NCI-H526 treated with DMSO at 0.1 percent for 48 hours (cell line): ENCODE measurements at places on chromosomes 1 and 21.

DNA sequence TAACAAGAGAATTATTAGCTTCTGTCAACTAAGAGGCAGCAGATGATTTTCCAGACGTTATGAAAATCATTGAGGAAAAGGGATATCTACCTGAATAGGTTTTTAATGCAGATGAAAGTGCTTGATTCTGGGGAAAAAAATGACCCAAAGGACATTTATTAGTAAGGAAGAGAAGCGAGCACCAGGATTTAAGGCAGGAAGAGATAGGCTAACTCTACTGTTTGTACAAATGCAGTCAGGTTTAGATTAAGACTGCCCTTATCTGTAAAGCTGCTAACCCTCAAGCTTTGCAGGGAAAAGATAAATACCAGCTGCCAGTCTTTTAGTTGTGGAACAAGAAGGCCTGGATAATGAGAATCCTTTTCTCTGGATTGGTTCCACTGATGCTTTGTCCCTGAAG, 33.0 kb upstream of the LRIG2 start:
- DNase-seq: no peak

DNA sequence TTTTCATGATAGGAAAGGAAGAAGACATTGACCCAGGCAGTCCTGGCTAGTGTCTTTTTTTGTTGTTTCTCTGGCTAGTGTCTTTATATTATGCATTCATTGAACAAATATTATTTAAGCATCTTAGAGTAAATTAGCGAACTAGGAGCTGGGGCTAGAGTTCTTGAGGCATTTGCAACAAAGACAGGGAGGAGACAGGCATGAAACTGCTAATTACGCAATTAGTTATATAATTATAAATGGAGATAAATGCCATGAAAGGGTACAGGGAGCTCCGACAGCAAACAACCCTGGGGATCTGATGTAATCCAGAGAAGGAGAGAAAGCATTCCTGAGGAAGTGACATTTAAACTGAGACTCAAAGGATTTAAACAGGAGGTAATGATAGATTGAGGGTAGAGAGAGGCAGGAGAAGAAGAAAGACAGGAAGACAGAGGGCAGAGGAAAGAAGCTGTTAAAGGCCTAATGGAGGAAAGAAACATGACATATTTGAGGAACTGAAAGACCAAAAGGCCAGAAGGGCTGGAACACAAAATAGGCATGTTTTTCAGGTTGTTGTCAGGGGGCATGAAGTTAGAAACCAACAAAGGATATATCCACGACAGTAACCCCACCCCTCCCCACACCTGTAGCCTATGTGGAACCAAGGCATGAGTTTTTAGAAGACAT, 99.5 kb upstream of the GJB5 start:
- no peak for DNase-seq

GRCh38 chr1:176696109-176696508, 233.1 kb downstream of the PAPPA2 start:
- DNase-seq: peak; percentile 95

DNA sequence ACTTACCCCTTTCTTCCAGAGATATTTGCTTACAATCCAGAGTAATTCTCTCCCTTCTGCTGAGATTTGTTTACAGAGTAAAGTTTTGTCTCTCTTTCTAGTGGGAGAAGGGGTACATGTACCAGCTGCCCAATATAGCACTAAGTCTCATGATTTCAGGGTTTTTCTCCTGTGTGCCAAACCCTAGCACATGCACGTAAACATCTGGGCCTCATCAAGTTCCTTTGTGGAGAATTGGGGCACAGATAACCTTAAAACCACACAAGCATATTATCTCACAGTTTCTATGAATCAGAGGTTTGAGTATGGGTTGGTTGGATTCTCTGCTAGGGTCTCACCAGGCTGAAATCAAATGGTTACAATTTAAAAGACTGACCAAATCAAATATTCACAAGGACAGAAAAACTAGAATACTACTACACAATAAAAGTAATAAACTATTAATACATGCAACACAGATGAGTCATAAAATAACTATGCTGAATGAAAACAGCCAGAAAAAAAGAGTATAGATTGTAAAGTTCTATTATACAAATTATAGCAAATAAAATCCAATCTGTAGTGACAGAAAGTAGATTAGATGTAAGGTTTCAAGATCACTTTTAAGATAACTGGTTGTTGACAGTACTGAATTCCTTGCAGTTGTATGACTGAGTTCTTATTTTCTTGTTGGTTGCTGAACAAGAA, 347.4 kb upstream of the PTBP2 start:
- DNase-seq: no peak

DNA sequence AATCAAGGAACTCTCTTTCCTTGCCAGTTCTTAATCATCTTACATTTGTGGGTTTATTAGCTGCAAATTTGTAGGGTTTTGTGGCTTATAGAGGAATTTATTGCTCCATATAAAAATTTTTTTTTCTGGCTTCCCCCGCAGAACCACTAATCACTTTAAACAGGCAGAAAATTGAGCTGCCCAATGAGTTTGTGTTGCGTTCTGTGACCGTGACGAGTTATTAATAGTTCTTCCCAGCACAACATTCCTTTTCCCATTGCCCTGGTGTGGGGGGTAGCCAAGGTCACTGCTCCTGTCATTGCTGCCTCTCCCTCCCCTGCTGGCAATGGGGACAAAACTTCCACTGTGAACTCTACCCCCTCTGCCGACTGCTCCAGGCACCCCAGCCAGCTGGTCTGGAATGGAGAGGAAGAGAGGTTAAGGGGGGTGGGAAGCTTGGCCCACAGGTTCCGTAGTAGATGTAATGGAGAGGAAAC, 55.1 kb downstream of the UBE2T start:
- no peak for DNase-seq

- no peak for DNase-seq
Observed at GRCh38 chr21:34243562-34243961, 120.2 kb upstream of the KCNE2 start.

DNA sequence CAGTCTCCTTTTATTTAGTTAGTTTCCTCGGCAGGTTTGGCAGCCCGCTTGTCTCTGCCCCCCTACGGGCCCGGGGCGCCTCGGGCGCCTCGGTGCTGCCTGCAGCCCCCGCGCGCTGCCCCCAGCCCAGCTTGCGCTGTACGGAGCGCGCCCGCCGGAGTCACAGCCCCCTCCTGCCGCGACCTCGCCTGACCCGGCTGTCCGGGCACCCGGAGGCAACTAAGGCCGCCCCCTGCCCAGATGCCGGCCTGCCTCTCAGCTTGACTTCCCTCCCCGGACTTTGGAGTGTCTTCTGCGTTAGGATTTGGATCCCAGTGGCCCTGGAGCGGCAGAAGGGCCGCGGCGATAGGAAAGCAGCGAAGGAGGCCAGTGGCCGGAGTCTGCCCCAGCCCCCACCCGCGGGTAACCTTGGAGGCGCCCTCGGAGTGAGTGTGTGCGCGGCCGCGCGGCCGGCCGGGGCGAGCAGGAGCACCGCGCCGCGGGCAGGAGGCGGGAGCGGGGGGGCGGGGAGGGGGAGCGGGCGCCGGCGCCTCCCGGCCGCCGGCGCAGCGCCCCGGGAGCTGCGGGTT, 7.6 kb downstream of the CDKN2C start:
- no peak for DNase-seq

- DNase-seq: no peak
Observed at GRCh38 chr1:15953294-15953771, 22.6 kb downstream of the ZBTB17 start.

GRCh38 chr1:214216779-214217178, 64.2 kb upstream of the SMYD2 start:
- DNase-seq: no peak

GRCh38 chr21:29080454-29080941, 7.0 kb upstream of the CCT8 start:
- no peak for DNase-seq

DNA sequence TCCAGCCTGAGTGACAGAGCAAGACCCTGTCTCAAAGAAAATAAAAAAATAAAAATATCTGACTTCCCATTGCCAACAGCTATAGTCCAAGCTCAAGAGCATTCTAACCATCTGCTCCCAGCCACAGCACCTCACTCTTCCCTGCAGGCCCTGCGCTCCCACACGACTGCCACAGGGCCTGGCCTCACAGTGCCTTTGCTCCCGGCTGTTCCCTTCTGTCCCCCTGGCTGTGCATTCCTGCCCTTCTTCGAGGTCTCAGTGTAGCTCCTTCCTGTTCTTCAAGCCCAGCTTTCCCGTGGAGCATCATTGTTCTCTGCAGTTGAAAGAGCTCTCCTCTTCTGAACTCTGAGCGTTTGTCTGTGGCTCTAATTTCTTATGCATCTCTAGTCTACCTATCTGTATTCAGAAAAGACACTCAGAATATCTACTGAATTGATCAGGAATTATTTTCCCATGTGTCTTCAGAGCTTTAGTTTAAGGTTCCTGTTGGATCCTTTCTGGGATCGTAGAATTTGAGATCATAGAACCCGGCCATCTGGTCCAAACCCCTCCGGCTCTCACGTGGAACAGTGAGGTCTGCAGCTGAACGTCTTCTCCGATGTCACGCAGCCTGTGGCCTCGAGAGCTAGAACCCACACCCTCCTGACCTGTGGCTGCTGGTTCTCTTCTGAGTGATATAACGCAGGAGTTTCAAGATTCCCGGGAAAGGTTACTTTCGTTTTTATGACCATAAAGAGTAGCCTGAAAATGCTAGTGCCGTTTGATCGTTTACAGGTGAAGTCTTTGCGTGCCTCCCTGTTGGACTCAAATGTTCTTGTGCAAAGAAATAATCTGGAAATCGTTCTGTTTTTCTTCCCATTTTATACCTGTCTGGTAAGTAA, 54.4 kb downstream of the DOP1B start:
- DNase-seq: no peak

GRCh38 chr1:89444791-89445190, 79.8 kb upstream of the LRRC8B start:
- DNase-seq: no peak

DNA sequence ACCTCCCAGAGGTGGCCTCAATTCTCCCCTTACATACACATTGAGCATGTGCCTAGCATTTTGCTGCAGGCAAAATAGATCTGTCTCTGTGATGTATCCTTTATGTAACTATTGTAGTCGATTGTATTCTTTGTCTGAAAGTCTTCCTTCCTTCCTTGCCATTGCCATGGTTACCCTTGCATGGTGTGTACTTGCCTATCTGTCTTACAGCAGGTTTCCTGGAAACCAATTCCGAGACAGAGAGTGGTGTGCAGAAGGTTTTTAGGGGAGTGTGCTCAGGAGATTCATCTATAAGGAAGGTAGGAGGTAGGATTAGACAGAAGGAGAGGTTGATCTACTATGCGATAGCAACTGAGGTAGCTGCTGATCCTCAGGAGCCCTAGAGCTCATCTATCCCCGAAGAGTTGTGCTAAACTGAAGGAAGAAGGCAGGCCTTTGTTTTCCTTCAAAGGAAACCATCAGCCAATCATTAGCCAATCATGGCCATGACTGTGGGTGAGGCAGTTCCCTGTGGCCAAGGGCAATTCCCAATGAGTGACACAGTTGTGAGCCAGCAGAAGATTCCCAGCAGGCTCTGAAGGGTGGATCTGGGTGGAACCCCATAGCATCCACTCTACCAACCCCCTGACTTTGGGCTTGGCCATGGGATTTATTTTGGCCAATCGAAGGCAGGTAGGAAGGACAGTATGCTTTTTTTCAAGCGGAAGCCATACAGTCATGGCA, 15.0 kb downstream of the CITED4 start:
- no peak for DNase-seq

GRCh38 chr1:235714205-235714897, 64.8 kb upstream of the GNG4 start:
- DNase-seq: no peak

DNA sequence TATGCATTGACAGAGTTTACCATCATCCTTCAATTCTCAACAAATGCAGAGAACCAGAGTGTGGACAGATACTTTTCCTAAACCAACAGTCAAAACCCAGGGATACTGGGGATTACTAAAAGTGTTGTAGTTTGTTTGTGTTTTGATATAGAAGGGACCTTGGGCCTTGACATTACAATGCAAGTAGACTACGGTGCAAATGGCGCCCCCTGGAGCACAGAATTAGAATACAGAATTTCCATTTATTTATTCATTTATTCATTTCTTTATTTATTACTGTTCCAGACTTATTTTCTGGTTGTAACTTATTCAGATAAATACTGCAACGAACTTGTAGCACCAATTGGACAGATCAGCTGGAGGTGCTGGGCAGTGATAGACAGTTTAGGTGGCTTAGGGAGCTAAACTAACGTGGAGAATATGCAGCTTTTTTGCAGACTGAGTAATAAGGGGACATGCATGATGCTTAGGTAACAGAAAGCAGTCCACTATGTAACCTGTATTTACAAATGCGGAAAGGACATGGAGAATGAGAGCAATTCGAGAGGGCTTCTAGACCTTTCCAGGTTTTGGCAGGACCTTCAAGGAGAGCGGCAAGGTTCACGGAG, 42.6 kb downstream of the KIRREL1 start:
- DNase-seq: peak; percentile 56

DNA sequence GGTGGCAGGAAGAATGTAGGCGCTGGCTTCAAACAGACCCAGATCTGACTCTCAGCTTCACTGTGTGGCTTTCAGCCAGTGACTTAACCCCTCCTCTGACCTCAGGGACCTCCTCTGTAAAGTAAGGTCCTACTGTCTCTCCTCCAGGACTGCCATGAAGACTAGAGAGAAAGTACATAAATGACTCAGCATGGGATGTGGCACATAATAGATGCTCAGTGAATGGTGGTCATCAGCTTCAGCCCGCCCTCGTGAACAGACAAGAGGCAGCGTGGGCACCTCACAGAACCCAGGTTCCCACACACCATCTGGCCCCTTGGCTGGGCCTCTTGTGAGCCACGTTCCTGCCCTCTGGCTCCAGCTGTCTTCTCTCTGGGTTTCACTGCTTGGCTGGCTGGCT, 126.0 kb downstream of the SYF2 start:
- no peak for DNase-seq

DNA sequence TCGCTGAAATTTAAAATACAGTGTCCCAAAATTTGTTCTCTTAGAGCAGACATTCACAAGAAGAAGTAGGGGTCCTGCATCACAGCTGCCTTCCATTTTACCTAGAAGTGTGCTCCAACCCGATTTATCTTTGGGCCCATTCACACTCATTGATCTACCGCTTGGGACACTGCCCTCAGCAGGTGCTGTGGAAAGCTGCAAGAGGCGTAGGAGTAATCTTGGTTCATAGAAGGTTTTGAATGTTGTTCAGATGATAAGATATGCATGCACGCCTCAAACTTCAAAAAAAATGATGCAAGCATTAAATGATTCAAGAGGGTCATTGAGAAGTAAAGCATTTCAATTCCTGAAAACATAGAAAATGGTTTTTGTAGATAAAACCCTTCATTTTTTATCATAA, 18.6 kb upstream of the C1orf105 start:
- no peak for DNase-seq

- DNase-seq: no peak
Observed at GRCh38 chr1:3543076-3544039, 68.0 kb downstream of the MEGF6 start.

DNA sequence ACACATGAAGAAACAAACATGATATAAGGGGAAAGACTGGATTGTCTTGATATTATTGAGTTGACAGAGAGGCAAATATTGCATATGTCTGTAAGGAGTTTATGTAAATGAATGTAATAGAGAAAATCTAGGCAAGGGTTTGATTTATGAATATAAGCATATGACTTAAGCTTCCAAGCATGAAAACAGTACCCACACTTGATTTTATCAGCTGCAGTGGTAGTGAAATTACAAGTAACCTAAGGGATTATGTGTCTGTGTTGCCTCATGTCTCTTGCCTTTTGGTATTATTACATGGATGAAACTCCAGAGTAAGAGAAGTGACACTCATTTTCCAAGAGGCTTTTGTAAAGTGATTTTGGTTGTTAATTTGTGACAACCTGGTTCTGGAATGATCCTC, 1678.9 kb downstream of the KCNT2 start:
- no peak for DNase-seq
